ENCODE measurements at places on chromosomes 11 and 22.

DNA sequence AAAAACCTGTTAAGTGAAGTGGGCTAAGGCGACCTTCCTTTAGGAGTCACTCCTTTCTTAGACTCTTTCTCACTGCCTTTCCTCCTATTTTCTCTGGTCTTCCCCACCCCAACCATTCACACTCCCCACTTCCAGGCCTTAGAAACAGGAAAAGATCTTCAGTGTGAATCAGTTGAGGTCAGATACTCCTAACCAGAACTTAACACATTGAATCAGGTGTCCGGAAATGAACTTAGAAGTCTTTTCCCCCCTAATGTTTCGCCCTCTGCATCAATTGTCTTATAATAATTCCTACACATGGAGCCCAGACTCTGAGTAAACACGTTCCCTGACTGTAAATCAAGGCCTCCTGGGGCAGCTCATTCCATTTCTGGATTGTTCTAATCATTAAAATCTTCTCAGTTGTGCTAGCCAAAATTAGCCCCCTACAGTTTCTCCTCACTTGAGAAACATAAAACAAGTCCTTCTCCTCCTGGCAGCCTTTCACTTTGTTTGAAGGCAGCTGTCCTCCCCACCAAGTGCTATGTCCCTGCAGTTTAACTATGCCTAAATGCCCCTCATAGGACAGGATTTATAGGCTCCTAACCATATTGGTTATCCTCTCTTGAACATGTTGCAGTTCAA, 32.7 kb upstream of the USP47 start:
- no peak for DNase-seq

DNA sequence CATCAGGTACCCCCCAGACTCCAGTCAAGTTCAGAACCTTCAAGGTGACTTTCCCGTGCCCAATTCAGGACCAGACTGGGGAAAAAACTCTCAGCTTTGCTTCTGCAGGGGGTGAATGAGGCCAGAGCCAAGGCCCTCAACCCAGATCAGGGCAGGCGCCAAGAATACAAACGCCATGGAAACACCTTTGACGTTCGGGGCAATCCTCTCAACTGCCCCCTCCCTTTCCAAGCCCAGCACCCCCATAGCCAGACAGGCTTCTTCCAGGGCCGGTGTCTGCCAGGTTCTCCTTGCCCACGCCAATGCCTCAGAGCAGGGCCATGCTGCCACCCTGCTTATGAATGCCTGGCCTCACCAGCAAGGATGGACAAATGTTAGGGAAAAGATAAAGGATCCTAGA, 5.8 kb downstream of the ARHGAP1 start:
- DNase-seq, result no peak

GRCh38 chr11:3165916-3166267, 782 bp upstream of the OSBPL5 start:
- DNase-seq, result no peak

DNA sequence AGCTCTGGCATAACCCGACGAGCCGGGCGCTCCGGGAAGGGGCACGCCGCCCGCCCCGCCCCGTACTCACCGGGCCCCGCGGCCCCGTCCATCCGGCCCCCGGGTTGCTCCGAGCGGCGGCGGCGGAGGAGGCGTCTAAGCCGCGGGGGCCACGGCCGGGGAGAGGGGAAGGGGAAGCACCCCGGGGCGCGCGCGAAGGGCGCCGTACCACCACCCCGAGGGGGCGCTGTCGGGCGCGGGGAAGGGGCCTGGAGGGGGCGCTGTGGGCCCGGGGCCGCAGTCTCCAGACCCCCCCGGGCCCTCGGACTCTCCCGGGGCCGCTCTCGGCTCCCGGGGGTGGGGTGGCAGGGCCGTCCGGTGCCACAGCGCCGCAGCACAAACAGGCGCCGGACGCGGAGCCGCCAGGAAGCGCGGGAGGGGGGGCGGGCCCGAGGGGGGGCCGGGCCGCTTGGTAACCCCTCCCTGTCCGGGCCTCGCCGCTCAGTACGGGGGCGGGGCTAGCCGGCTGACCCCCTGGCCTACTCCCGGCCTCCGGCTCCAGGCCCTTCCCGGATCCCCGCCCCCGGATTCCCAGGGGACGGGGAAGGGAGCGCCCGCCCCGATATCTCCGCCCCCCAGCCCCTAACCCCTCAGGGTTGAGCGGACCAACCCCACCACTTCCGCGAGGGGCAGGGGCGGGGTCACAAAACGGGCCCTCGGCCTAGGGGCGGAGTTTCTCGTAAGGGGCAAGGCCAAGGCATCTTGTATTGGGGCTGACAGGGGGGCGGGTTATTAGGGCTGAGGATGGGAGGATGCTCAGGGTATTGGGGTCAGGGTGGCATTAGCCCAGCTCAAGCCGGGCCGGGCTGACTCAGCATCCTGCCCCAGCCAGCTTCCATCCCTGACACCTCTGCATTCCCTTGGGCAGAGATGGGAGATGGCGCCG, at the start of the genes EML3 and ROM1:
EML3 (minus strand) TSS at position 410 of the 925 bp plus-strand sequence; CDS start at position 92, 318 bp downstream.
ROM1 (plus strand) TSS at position 892 of the 925 bp plus-strand sequence; CDS start at position 917, 25 bp downstream.
- no peak for DNase-seq

- DNase-seq, result no peak
Measured at GRCh38 chr22:49975543-49976389, 15.2 kb downstream of the PIM3 start.

- DNase-seq, result no peak
Measured at GRCh38 chr11:132784441-132784840, 747.9 kb downstream of the OPCML start.

Data from spinal cord (tissue), 10 donors.